ENCODE measurements at places on chromosomes 5 and 9.
A peak's percentile ranks its signal among the peaks of the same experiment; 100 is the strongest.

GRCh38 chr9:109409773-109410397 is 88.2 kb downstream of the PTPN3 start:
- DNase-seq: no peak

DNA sequence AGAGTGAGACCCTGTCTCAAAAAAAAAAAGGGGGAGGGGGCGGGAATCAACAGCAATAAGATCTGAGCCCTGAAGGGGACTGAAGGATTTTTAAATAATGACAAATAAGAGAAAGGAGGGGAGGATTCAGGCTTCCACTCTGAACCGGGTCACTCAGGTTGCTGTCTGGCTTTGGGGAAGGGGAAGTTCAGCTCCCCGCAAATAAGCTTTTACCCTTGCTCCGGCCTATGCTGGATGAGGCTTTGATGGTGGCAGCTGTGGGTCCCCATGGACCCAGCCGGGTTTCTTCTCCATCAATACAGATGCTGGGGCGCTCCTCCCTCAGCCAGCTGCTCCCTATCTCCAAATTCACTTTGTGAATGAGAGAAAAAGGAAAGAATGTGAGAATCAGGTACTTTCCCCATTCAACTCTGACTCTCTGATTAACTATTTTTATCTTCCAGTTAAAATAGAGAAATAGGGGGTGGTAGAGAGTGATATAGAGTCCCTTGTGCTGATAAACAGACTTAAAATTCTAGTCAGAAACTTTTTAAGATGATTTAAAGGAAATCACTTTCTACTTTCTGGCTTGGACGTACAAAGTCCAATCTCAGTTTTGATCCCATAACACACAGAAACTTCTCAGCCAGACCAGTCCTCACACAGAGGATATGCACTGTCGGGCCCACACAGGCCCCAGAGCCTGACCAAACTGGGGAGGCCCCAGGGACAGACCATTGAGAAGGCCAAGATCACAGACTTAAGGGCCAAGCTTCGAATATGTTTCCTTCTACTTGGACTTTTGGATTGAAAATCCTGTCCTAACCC is 39.6 kb downstream of the C5orf15 start:
- DNase-seq: no peak

- peak; percentile 45 for DNase-seq
Observed at GRCh38 chr5:71475788-71476384, 20.4 kb downstream of the BDP1 start.

GRCh38 chr5:82466986-82467561 is 188.9 kb upstream of the RPS23 start:
- DNase-seq: peak; percentile 50

DNA sequence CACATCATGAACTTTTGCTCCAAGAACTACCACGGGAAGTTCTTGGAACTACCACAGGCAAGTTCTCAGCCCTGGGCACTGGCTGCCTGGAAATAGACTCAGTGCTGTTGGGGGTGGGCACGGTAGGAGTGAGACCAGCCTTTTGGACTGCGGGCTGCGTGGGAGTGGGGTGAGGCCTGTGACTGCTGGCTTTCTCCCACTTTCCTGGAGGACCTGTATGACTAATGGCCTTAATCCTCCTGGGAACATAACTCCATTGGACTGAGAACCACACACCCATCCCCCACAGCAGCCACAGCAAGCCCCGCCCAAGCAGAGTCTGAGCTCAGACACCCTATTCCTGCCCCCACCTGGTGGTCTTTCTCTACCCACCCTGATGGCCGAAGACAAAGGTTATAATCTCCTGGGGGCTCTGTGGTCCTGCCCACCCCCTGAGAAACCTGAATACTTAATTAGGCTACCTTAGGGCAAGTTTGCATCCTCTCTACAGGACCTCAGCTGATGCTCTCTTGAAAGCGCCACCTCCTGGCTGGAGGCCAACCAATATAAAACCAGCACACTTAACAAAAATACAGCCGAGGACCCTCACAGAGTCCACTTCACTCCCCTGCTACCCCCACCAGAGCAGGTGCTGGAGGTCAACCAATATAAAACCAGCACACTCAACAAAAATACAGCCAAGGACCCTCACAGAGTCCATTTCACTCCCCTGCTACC is 112.6 kb downstream of the CACNA1B start:
- DNase-seq: no peak

DNA sequence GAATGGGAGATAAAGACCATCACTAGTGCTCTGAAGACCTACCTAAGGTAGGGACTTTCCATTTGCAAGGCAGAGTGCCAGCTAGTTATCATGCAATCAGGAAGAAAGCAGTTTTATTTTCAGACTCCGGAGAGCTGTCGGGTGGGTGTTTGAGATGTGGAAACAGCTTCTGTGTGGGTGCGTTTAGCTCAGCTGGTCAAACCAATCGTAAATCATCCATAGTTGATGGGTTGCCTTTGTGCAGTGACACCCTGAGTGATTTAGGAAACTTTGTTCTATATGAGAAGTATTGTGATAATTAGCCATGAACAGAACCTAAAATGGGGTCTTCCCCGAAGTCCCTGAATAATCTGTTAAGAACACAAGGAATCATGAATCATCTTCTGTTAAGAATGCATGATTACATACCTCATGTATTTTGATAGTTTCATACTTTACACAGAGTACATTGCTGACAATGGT is 284.3 kb downstream of the ARHGAP26 start:
- DNase-seq: no peak

DNA sequence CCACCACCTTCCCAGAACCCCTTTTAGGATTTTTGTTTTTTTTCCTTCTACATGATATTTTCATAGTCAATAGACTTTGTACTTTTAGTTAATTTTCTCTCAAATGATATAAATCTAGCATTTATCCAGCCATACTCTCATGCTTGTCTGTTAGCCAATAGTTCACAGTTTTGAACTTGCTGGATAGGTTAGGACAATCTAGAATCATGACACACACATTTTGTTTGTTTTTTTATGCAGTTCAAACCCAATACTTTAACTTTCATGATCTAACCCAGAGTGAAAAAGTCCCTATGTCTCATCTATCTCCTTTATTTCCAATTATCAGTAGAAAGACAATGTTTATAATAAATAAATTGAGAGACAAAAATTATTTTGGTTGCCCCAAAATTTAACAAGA is 509.7 kb upstream of the DMAC1 start:
- DNase-seq: no peak

DNA sequence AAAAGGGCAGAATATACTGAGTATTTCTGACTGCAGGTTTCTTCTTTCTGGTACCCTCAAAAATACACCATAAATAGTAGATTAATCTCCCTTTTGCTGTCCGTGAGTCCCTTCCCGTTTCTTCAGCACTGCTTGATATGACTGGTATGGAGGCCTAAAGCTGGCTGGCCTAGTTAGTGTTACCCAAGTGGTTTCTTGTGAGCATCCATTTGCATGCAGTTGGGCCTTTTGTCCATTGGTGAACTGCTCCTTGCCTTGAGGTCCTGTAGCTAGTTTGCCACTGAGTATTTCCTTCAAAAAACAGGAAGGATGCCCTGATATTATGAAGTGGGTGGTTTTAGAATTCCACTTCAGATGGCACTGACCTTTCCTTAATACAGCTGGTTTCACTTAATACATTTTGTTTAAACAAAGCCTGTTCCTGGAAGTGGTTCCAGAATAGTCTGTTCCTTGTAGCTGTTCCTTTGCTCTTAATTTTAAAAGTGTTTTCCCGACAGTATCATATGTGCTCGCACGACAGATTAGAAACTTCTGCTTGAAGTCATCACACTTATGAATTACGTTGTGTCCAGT is 40.0 kb upstream of the ABL1 start:
- DNase-seq: peak; percentile 11

DNA sequence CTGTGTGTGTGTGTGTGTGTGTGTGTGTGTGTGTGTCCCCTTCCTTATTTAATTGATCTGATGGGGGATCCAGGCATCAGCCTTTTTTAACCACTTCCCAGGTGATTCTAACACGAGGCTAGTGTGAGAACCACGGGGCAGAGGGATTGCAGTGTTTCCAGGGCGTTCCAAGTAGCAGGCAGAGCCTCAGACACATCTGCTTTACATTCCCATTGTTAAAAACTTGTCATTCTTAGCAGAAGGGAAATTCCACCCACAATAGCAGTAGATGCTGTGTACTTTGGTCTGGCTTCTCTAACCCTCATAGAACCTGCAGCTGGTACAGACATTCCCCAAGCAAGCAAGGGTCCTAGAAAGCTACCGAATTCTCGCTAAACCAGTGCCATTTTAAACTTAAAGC is 81.9 kb upstream of the SLC30A5 start:
- DNase-seq: no peak

DNA sequence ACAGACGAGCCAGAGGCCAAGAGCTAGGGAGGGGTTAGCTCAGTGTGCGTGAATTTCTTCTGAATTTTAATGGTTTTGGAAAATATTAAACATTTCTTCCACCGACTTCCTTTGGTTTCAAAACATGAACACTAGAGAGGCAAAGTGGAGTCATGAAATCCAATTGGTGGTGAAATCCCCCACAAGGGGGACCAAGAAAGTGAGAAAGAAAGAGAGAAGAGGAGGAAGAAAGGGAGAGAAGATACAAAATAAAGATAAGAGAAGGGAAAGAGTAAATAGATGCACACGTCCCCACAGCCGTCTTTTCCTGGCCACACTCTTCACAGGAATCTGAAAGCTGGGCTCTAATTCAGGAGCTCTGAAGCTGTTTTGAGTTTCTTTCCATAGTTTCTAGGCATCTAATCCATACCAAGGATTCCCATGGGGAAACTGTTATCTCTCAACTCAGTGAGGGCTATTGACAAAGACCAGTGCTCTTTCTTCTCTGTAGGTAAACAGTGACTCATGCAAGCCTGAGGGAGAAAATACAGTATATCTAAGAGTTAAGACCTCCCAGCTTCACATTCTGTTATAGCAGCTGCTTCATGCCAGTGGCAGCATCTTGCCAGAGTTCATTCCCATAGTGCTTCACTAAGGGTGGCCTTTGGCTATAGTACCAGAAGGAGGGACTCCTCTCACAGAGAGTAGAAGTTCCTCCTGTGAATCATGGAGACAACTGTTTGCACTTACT is 115.8 kb upstream of the LIFR start:
- DNase-seq: no peak

GRCh38 chr5:8730194-8730593 is 815.7 kb downstream of the SEMA5A start:
- peak; percentile 62 for DNase-seq

- peak; percentile 45 for DNase-seq
Observed at GRCh38 chr9:93205045-93205768, 21.3 kb downstream of the WNK2 start.

DNA sequence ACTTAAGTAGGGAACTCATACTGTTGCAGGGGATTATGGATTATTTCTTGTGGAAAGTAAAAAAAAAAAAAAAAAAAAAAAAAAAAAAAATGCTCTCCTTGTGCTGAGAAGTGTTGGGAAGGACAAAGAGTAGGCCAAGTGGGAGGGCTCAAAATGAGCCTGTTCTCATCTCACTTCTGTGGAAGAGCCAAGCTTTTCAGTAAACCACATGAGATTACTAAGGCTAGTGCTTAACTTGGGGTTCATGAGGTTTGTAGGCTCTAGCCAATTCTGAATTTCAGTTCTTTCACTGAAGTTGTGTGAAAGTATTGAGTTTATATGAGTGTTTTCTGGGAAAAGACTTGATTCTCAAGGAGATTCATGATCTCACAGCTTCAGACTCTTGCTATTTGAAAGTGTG is 23.0 kb upstream of the CEP78 start:
- DNase-seq: no peak

GRCh38 chr5:118440496-118440895 is 547.9 kb downstream of the DTWD2 start:
- DNase-seq: no peak

GRCh38 chr9:71819115-71819739 is 50.9 kb upstream of the CEMIP2 start:
- peak; percentile 35 for DNase-seq

GRCh38 chr5:169906745-169907649 is 73.3 kb downstream of the INSYN2B start:
- peak; percentile 73 for DNase-seq

DNA sequence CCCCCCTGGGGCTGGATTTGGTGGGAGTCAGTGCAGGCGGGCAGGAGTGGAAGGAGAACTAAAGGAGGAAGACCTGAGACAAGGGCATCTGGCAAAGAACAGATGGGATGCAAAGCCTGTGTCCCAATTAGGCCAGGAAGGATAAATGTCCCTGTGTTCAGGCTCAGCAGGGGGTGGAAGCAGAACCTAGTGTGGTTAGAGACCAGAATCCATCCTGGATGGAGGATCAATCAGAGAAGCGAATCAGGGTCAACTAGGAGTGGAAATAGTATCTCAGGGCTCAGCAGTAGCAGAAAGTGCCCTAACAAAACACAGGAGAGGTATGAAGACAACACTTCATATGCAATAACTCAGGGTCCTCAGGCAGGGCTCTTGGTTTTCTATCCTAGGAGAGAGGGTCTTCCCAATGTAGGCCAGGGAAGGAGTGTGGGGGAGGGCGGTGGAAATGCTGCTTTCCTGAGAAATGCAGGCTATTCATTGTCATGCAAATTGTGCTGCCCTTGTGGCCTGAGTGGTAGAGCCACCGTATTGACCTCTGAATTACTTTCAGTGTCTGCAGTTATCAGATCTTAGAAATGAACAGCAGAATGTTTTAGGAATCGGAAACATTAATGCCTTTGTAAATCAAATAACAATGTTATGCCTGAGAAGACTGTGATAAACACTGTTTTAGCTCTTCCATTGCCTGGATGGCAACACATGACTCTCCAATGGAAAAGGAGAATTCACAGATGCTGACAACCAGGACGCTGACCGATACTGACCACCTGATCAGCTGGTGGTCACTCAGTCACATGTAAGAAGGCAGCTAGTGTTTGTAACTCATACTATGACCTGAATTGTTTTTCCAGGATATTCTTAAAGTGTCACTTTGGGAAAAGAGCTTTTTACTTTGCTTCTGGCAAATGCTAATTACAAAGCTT is 323.6 kb downstream of the SEMA5A start:
- no peak for DNase-seq

All from AG08395 (cell line).